ENCODE measurements at places on chromosomes 12 and 14. TPM values are rescaled to one million over a fixed set of nuclear protein-coding genes. Genes with fewer than 3 reads are reported as not detected.
A peak's percentile ranks its signal among the peaks of the same experiment; 100 is the strongest.

SLCO1B1 gene
- total RNA-seq = not detected

DNA sequence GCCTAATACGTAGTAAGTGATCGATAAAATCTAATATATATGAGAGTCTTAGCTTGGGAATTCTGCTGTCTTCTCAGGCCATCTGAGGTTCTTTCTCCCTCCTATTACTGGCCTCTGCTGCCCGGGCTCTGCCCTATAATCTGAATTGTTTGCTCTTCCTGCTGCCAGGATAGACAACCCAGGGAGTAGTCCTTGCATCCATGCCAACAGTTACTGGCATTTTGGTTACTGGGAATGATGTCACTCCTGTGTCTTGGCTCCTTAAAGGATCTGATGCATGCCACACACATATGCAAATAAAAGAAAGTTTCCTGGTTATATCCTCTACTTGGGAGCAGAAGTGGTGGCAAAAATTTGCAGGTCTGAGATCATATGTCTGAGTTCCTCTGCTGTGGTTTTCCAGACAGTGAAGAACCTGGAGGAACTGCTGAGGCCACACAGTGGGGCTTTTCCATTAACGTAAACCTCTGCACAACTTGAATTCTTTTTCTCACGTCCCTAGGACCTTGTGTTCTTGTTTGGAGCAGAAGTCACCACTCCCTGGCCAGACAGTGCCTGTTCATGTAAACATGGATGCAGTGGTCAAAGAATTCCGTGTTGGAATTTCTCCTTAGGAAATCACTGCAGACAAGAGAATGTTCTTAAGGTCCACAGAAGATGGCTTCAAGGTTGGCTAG lies 320.6 kb upstream of the TBX3 start:
- DNase-seq = no peak

DNA sequence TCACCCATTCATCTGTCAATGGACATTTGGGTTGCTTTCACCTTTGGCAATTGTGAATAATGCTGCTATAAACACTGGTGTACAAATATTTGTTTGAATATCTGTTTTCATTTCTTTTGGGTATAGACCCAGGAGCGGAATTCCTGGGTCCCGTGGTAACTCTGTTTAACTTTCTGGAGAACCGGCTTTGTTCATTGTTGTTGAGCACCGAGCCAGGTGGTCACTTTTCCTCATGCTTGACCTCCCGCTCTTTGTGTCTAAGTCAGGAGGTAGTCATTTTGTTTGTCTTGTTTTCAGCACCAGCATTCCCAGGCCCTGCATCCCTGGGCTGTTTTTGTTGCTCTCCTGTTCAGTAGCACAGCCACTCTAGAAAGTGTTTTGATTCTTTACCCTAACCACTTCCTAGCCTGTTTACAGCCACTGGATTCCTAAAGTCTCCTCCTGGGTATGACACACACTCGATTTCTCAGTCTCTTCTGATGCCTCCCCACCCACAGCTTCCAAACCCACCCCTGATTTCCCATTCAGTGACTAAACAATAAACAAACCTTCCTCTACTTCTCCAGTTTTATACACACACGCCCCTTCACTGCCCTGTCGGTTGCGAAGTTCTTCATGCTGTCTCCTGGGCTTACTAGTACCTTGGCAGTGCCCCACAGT lies 37.9 kb downstream of the B4GALNT3 start:
- no peak for DNase-seq

DNA sequence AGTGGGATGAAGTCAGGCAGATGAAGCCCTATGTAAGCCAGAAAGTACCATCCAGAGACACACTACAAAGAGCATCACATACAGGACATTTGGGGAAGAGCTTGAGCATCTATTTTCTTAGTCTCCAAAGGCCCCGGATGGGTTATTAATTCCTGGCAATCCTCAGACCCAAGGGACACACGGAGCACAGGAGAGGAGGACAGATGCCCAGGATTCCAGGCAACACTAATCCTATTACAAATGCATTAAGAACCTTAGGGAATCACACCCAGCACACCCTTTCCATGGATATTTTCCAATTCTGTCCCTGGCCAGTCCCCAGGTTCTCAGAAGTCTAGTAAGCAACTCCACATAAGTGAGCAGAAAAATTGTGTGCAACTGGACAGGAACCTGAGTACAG lies 65.9 kb downstream of the CMKLR1 start:
- DNase-seq = no peak

DNA sequence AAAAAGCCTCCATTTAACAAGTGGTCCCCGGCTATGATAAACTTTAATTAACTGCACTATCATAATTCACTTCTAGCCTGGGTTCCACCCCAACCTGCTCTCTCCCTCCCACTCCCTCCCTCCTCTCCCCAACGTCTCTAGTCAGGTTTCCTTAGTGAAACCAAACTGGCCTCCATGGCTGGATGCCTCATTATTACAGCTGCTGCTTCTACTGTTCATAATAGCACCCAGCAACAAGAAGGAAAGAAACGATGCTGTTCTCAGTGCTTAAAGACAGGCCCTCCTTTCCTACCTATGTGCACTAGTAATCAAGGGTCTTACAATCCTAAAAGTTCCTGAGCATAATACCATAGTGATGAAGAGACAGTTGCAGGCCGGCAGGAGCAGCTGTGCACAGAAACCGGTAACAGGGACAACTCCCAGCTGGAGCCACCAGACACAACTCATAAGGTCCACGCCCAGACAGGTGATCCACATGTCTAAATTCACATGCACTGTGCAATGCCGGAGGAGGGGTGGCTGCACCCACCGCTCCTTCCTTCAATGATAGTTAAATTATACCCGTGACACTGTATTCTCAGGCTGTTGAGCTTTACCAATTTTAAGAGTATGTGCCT lies 6.2 kb downstream of the IRF2BPL start:
- DNase-seq = no peak

- peak; percentile 52 for DNase-seq
Observed at GRCh38 chr12:54216797-54217661, 28.2 kb upstream of the SMUG1 start.

DNA sequence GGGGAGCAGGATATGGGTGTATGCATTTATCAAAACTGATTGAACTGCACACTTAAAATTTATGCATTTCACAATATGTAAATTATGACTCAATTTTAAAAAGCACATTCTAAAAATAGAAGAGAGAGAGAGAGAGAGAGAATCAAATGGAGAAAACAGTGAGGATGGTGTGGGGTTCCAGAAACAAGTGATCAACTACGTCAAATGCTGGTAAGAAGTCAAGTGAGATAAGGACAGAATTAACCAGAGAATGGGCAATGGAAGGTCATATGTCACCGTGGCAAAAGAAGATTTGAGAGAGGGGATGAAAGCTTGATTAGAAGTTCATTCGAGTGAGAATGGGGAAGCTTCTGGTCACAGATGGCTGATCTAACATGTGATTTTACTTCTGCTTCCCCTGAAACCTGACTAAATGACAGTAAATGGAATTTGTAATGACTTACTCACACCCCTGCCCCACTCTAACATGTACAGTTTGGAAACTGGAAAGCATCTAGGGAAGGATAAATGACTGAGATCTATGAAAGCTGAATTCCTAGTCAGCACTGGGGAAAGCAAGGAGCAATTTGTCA lies 276.5 kb upstream of the AMIGO2 start:
- no peak for DNase-seq

DNA sequence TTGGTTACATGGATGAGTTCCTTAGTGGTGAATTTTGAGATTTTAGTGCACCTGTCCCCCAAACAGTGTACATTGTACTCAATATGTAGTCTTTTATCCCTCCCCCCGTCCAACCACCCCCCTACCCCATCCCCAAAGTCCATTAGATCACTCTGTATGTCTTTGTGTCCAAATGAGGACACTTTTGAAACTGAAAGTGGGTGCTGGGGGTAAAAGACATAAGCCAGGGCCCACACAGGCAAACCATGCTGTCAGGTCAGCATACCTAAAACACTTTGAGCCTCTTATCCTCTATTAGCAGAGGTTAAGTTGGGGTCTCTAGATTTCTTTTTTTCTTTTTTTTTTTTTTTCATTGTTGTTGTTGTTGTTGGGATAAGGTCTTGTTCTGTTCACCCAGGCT lies 31.3 kb upstream of the KICS2 start:
- no peak for DNase-seq

RNASE2 gene
- not detected for total RNA-seq
